ENCODE measurements at places on chromosomes 4 and X.

DNA sequence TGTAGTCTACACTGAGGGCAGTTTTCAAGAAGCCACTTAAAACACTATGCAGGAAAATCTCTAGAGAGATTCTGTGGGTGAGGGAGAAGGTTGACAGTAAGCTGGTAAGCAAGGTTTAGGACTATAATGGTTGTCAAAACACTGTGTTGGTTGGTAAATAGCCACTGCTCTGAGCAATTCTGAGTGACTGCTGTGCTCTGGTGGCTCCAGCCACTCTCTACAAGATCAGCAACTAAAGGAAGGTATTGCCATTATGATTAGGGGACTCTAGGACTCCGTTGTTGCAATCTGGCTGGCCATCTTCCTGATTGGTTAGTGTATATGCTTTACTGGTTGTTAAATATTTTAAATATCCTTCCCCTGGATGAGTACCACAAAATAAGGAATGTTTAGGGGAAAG is 5.5 kb upstream of the FAM47E start:
- no peak for DNase-seq

- no peak for DNase-seq
These were observed 4.5 kb upstream of the WDR1 start for GRCh38 chr4:10120943-10121567.

DNA sequence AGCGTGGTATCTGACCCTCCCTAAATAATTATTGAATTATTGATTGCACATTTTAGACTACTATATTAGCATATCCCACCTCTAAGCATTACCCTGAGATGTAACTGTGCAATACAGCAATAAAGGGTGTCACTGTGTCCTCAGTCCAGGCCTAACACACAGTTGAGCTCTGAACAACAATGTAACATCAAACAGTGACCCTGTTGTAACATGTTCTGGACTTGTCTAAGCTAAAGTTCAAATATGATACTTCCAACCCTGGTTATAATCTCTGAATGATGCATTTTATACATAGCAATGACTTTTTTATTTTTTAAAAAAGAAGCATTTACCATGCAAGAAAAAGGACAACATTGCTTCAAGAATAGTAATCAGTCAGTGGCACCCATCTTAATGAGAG is 61.6 kb upstream of the DMD start:
- no peak for DNase-seq

GRCh38 chrX:1486749-1487361 is 34.1 kb upstream of the ASMTL start:
- no peak for DNase-seq

DNA sequence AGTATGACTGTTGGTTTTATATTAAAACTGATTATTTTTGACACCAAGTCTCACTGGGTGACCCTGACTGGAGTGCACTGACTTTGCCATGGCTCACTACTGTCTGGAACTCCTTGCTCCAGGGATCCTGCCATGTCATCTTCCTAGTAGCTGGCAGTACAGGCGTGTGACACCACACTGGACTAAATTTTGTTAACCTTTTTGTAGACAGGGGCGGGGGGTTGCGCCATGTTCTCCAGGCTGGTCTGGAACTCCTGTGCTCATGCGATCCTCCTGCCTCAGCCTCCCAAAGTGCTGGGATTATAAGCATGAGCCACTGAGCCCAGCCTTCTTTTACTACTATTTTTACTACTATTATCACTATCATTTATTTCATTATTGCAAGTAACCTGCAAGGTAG is 8.9 kb downstream of the XAGE1A start:
- DNase-seq: no peak

DNA sequence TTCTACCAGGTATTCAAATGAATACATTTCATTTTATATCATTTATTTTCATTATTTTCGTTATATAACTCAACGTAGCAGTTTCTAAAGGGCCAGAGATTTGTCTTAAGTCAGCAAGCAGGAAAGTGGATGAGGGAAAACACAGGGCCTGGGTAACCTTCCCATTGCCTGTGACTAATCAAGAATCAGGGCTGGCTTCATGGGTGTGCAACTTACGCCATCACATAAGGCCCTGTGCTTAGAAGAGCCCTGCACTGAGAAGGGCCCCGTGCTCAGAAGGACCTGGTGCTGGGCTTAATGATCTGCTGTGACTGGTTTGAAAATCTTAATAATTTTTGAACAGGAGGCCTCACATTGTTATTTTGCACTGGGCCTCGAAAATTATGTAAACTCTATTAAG is 65.4 kb upstream of the FAM9C start:
- no peak for DNase-seq

- no peak for DNase-seq
These were observed 9.3 kb downstream of the FGFBP2 start for GRCh38 chr4:15953625-15954024.

DNA sequence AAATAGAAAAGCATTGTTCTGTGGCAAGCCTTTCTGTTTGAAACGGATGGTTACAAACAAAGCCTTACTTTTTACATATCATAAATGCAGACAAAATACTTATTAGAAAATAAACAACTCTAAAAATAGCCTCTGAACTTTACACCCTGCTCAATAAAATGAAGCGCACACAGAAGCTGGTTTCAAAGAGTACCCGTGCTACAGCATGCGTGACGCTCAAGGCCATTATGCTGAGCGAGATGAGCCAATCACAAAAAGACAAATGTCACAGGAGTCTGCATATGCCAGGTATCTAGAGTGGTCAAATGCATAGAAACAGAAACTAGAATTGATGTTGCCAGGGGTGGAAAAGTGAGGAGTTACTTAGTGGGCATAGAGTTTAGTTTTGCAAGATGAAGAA is 326.5 kb upstream of the GATB start:
- no peak for DNase-seq

- no peak for DNase-seq
These were observed 14.3 kb upstream of the C4orf50 start for GRCh38 chr4:6032249-6033244.

GRCh38 chrX:3697701-3698279 is 15.7 kb downstream of the PRKX start:
- no peak for DNase-seq

DNA sequence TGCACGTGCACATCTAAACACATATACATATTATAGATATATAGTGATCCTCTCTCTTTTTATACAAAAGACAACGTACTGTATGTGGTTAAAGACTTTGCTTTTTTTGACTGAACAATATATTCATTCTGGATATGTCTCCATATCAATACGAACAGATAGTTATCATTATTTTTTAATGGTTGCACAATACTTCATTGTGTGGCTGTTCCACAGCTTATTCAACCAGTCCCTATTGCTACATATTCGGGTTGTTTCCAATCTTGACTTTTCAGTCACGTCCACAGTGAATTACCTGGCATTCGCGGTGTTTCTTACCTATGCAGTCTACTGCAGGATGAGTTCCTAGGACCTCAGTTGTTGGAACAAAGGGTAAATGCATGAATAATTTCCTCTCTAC is 53.1 kb downstream of the FGFBP1 start:
- DNase-seq: no peak

- DNase-seq: no peak
These were observed 296.6 kb upstream of the PRPS2 start for GRCh38 chrX:12494400-12495138.

GRCh38 chr4:20954541-20954940 is 254.3 kb downstream of the PACRGL start:
- no peak for DNase-seq

DNA sequence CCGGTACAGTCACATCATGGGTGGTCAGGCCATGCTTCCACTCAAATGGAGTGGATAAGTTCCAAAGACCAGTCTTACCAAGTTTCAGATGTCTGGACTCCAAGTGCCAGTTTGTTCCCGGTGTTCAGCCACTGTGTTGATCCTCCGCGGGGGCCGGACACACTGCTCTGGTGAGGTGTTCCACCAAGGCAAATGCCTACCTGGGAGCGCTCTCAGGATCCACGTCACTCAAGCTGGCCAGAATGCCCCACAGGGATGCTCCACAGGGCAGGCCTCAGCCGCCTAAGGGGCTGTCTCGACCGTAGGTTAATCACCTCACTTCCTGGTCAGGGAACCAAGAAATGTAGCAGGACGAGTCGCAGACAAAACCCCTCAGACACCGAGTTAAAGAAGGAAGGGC is 258.0 kb upstream of the GRID2 start:
- no peak for DNase-seq

DNA sequence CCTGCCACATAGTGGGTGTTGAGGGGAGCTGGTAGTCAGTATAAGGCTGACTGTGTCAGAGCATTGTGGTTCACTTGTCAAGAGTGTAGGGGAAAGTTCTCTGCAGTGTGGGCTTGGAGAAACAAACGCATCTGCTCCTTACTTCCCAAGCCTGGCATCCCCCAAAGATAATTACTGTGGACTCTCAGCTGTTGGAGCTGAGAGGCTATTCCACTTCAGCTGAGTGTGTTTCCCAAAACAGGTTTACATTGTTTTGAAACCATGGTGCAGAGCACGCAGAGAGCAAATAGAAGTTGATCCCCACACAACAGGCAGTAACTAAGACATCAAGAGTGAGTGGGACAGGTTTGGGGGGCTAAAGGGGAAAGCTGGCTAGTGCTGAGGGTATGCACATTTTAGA is 181.0 kb upstream of the EOLA2 start:
- no peak for DNase-seq

DNA sequence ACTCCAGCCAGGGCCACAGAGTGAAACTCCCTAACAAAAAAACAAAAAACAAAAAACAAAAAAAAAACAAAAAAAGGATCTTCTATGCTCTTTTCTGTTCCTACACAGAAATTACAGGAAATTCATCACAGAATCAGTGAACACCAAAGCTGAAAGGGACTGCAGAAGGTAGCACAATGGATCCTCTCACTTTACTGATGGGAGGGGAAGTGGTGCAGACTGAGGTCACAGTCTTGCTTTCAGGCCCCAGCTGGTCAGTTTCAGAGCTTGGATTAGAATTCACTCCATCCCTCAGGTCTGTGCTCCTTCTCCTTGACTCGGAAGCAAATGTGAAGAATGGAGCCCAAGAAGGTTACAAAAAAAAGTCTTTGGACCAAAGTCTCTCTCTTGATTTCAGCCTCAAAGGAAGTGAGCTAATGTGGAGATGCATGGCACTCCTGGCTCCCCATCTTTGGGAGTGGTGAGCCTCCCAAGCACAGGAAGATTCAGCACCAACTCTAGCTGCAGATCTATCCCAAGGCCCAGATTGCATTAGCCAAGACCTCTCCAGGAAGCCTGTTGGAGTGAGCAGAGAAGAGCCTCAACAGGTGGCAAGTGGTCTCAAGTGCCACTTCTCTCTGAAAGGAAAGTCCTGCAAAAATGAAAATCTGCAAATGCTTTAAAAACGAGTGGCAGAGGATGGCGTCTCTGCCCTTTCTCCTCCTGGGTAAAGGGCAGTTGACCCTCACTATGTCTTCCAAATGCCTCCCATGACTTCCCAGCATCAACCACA is 176.0 kb downstream of the MAML3 start:
- no peak for DNase-seq

- DNase-seq: no peak
These were observed 39.3 kb upstream of the LPAR4 start for GRCh38 chrX:78708262-78708661.

DNA sequence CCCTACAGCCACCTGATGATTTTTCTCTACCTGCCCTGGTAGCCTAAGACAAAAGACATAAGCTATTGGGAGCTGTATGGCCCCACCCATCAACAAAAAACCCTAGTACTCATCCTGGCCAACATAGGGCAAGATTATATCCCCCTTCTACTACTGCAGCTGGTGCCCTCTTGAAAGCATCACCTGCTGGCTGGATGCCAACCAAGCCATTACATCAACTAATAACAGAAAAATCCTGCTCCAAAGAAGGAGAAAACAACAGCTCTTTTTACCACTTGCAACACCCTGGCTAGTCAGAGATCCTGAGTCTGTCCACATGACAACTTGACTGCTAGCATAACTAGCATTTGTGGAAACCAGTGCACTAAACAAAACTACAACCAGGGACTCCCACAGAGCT is 43.6 kb upstream of the UPRT start:
- DNase-seq: no peak

DNA sequence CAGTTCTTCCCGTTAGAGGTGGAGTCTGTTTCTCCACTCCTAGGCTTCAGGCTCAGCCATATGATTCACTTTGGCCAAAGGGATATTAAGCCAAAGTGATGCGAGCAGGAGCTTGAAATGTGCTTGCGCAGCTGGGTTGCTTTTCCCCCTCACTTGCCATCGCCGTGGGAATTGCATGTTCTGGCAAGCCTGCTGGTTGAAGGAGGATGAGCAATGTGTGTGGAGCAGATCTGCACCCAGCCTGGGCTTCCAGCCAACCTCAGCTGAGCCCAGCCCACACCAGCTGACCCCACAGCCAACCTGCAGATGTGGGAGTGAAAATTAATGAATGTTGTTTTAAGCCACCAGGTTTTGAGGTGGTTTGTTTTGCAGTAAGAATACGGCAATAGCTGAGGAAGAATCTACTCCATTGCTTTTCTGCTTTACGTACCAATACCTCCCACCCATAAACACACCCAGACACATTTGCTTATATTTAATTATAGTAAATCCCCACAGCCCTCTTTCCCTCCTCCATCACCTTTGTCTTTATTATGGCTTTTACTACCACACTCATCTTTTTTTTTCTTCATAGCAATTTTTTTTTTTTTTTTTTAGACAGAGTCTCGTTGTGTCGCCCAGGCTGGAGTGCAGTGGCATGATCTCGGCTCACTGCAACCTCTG is 132.8 kb upstream of the FUNDC1 start:
- no peak for DNase-seq

All from T-cell (primary cell).